ENCODE measurements at places on chromosomes 1 and 21.

GRCh38 chr1:185585770-185586169, 148.4 kb upstream of the HMCN1 start:
- no peak for DNase-seq

GRCh38 chr1:147741065-147741464, 19.3 kb downstream of the GJA5 start:
- no peak for DNase-seq

DNA sequence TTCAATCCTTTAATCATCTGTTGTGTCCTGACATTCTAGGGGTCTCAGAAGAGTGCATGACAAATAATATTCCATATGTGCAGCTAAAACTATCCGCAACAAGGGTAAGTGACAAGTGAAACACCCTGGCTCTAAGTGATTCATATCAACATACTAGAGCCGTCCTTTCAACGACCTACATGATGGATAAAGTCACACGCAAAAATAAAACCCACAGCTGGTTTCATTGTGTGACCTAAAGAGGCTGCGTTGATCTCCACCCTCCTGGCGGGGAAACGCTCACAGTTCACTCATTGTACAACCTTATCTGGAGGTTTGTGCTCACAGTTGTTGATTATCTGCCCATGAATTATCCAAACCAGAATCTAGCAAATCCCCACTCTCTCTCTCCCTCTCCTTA, 365.3 kb upstream of the PKN2 start:
- DNase-seq, result no peak

- DNase-seq, result no peak
Observed at GRCh38 chr1:108142773-108143394, 57.3 kb downstream of the SLC25A24 start.

GRCh38 chr1:94000510-94001282, 91.5 kb upstream of the GCLM start:
- DNase-seq, result no peak

DNA sequence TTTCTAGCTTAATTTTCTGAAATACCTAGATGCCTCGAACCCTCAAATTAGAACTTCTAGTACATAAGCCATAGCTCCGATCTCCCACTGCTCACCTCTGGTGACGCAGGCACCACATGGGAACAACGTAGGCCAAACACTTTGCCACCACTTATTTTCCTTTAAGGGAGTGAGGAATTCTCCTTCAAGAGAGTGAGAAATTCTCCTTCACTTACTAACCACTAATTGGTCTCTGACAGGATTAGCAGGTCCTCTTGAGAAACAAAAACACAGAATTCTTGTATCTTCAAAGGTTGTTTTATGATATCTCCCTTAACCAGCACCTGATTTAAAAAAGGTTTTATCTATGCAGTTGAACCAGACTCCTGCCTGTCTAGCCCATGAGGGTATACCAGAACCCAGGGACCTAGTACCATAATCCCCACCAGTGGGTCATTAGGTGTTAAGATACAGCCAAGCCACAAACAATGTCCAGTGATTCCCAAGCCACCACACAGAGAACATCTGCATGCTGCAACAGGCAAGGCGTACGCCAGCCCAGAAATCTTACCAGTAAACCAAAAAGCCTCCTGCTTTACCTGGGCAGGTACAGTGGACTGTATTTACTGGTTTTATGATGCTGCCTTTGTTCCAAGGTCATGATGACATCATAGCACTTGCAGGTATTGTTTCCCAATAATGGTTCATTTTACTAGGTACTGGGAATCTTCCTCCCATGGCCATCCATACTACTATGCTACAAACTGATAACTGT, 20.3 kb upstream of the CXADR start:
- DNase-seq, result no peak

- DNase-seq, result no peak
Observed at GRCh38 chr1:43632135-43632670, 17.7 kb upstream of the KDM4A start.

- DNase-seq, result no peak
Observed at GRCh38 chr1:26593385-26593784, 63.8 kb downstream of the RPS6KA1 start.

- no peak for DNase-seq
Observed at GRCh38 chr21:35026153-35026500, 23.0 kb downstream of the RUNX1 start.

Data from SIG-M5 (cell line).